Suprapubic skin (tissue), 4 donors: ENCODE measurements at places on chromosomes 1 and 21. TPM values are rescaled to one million over a fixed set of nuclear protein-coding genes. Genes with fewer than 3 reads are reported as not detected.

DNA sequence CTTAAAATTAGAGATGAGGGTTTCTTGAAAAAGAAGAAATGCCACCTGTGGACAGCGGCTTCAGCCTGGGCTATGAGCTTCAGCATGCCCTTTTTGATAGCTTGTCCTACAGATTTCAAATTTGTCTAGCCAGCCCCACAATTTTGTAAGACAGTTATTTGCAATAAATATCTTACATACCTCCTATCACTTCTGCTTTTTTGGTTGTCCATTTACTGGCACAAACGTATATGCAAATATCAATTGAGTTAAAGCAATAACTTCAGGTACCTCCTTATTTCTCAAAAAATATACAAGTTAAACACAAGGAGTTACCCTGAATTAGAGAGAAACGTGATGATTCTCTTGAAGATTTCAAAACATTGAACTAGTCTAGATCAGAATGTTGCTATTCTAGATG, 53.5 kb downstream of the OLFM3 start:
- no peaks in the 10 kb centered on the region for H3K27me3 ChIP-seq
- no peak overlapping the region for H3K27ac ChIP-seq
- H3K36me3 ChIP-seq, result no peaks in the 10 kb centered on the region
- H3K4me1 ChIP-seq, result no peaks in the 10 kb centered on the region
- no peak for DNase-seq
- H3K4me3 ChIP-seq, result no peak overlapping the region

DNA sequence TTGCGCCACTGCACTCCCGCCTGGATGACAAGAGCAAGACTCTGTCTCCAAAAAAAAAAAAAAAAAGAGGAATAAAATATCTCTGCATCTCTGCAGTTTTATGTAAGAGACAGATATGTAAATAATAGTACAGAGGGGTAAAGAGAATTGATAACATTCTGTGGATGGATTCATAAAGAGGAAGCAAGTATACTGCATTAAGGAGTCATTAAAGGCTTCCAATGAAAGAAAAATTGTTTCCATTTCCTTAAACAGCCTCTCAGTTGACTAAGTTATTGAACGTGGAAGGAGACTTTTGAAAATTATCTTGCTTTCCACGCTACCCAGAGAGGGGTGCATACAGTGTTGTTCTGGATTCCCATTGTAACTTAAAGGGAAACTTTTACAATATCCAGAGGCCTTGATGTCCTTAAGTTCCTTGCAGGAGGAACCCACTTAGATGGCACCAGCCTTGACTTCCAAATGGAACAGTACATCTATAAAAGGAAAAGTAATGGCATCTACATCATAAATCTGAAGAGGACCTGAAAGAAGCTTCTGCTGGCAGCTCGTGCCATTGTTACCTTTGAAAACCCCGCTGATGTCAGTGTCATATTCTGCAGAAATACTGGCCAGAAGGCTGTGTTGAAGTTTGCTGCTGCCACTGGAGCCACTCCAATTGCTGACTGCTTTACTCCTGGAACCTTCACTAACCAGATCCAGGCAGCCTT, 13.8 kb downstream of the CEP350 start:
- peaks cover 43% of the 10 kb centered on the region for H3K4me1 ChIP-seq
- H3K4me3 ChIP-seq, result no peak overlapping the region
- no peaks in the 10 kb centered on the region for H3K27me3 ChIP-seq

Gene CELF3
- not detected for total RNA-seq

- no peaks in the 10 kb centered on the region for H3K36me3 ChIP-seq
- H3K27me3 ChIP-seq, result no peaks in the 10 kb centered on the region
- no peak overlapping the region for H3K4me3 ChIP-seq
- no peaks in the 10 kb centered on the region for H3K4me1 ChIP-seq
- DNase-seq, result no peak
- H3K27ac ChIP-seq, result no peak overlapping the region
Observed at GRCh38 chr1:164163289-164163849, 395.6 kb upstream of the PBX1 start.

DNA sequence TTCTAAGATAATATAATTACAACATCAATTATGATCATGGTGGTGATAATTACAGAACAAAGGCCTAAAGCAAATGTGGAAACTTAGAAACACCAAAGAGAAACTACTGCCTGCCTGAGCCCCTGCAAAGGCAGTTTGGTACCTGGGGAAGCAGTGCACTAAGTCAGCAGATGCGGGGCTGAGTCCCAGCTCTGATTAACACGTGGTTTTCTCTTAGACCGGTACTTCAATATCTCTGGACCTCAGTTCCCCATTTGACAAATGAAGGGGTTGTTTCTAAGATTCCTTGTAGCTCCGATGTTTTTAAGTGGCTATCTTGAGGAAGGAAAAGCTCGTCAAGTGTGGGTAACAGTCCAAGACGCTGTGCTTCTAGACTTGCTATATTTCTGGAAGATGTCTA, 16.7 kb upstream of the PLEKHA6 start:
- no peak overlapping the region for H3K4me3 ChIP-seq
- no peak overlapping the region for H3K27ac ChIP-seq
- DNase-seq, result no peak
- no peaks in the 10 kb centered on the region for H3K36me3 ChIP-seq
- H3K27me3 ChIP-seq, result peaks cover 21% of the 10 kb centered on the region

DNA sequence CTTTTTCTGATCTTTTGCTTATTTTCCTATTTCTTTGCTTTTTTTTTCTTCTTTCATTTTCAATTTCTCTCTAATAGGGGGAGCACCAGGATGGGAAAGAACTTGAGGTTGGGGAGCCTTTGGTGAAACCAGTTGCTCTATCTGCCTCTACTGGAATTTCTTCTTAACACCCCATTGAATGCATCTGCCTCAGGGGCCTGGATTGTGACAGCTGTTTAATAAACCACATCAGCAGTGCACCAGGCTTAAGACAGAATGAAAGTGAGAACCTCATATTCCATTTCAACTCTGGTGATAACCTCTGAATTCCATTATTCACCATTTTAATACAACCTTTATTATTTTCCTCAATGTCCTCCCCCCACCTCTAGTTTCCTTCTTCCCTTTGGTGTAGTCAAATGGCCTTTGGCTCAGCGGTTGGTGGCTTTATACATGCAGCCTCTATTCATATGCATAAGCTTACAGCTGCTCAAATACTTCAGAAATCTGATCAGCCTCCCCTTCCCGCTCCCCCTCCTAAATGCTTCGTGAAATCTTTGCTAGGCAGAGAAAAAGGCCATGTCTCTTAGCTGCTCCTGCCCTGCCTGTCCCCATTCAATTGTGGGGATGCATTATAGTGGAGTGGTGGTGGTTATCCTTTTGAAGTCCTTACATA, 537.3 kb upstream of the PLXNA2 start:
- DNase-seq, result no peak
- H3K4me1 ChIP-seq, result no peaks in the 10 kb centered on the region
- no peaks in the 10 kb centered on the region for H3K36me3 ChIP-seq
- no peak overlapping the region for H3K4me3 ChIP-seq
- H3K27ac ChIP-seq, result no peak overlapping the region

DNA sequence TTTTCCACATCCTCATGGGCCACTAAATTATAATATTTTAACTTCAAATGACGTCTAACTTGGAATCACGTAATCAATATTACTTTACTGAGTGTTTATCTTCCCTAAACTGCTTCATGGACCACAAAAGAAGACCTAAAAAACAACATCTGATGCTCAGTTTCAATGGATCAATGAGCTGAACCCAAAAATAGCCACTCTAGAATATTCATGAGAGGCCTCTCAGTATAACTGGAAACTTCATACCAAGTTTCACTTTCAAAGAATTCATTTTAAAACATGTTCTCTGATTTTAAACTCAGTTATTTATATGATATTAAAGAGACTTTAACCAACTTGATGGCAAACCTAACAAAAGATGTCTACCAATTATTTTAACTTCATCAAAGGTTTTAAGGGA, 23.7 kb upstream of the TIAM1 start:
- H3K36me3 ChIP-seq, result no peaks in the 10 kb centered on the region
- no peak overlapping the region for H3K27ac ChIP-seq
- no peak for DNase-seq
- peaks cover 22% of the 10 kb centered on the region for H3K4me1 ChIP-seq

DNA sequence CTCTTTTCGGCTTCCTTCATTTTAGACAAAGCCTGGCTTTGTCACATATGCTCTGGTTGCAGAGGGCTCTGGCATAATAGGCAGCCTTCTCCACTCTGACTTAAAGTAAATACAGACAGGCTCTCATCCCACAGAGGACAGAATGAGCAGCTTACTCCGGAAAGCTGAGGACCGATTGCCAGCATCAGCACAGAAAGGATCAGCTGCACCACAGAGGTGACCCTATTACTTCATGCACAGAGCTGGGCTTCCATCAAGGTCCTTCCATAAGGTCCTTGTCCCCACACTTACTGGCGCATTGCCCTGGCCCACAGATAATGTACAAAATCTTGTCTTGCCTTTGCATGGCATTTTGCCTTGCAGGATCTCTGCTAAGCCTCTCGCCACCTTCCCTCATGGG, 67.6 kb downstream of the SEC16B start:
- H3K27ac ChIP-seq, result no peak overlapping the region
- no peaks in the 10 kb centered on the region for H3K36me3 ChIP-seq
- H3K4me1 ChIP-seq, result peaks cover 6% of the 10 kb centered on the region
- no peak overlapping the region for H3K4me3 ChIP-seq
- H3K27me3 ChIP-seq, result no peaks in the 10 kb centered on the region

- no peaks in the 10 kb centered on the region for H3K36me3 ChIP-seq
- peak; percentile 71 for DNase-seq
- H3K4me1 ChIP-seq, result peaks cover 87% of the 10 kb centered on the region
Observed at GRCh38 chr1:155080312-155081228, 1.9 kb downstream of the EFNA3 start.

GRCh38 chr1:160197231-160197630, 6.9 kb downstream of the CASQ1 start:
- no peak overlapping the region for H3K4me3 ChIP-seq
- no peaks in the 10 kb centered on the region for H3K27me3 ChIP-seq
- H3K36me3 ChIP-seq, result no peaks in the 10 kb centered on the region
- H3K4me1 ChIP-seq, result peaks cover 10% of the 10 kb centered on the region

GRCh38 chr1:53381790-53382401, 54.0 kb upstream of the LRP8 start:
- peaks cover 4% of the 10 kb centered on the region for H3K27me3 ChIP-seq
- H3K4me3 ChIP-seq, result no peak overlapping the region
- H3K36me3 ChIP-seq, result no peaks in the 10 kb centered on the region
- no peak overlapping the region for H3K27ac ChIP-seq
- DNase-seq, result no peak

Gene RNF187
- total RNA-seq, result 56.8 TPM

DNA sequence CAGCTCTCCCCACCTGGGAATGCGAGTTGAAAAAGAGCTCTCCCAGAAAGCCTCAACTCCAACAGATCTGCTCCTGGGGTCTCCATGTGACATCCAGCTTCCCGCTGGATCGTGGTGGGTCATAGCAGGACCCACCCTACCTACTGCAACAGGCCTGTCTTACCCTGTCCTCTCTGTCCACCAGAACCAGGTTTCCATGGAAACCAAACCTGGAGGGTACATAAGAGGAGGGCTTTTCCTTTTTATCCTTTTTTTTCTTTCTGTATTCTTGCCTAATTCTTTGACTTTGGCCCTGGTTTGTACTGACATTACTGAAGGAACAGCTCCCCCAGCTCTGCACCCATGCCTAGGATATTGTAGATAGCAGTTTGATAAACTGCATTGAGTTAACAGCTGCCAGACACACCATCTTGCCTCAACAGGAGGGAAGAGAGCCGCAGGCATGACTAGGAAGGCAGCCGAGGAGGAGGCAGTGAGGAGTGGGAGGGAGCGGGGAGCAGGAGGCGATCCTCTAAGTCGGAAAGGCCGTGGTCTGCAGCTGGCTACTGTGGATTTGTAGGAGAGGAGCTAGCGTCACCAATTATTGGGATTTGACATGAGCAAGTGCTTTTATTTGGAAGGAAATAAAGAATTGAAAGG, 9.7 kb upstream of the FMOD start:
- no peaks in the 10 kb centered on the region for H3K4me1 ChIP-seq
- H3K27me3 ChIP-seq, result no peaks in the 10 kb centered on the region
- no peak overlapping the region for H3K27ac ChIP-seq

- no peaks in the 10 kb centered on the region for H3K27me3 ChIP-seq
- H3K36me3 ChIP-seq, result no peaks in the 10 kb centered on the region
- H3K4me1 ChIP-seq, result no peaks in the 10 kb centered on the region
- H3K27ac ChIP-seq, result no peak overlapping the region
- no peak for DNase-seq
Observed at GRCh38 chr1:26580116-26580515, 50.6 kb downstream of the RPS6KA1 start.

Gene CRYAA
- total RNA-seq, result not detected

Gene C1orf87
- not detected for total RNA-seq

GRCh38 chr1:75614399-75614756, 3.5 kb upstream of the SLC44A5 start:
- no peak for DNase-seq
- peak overlapping the region; percentile 53 for H3K4me3 ChIP-seq
- peaks cover 30% of the 10 kb centered on the region for H3K4me1 ChIP-seq
- H3K27ac ChIP-seq, result no peak overlapping the region
- H3K36me3 ChIP-seq, result no peaks in the 10 kb centered on the region

DNA sequence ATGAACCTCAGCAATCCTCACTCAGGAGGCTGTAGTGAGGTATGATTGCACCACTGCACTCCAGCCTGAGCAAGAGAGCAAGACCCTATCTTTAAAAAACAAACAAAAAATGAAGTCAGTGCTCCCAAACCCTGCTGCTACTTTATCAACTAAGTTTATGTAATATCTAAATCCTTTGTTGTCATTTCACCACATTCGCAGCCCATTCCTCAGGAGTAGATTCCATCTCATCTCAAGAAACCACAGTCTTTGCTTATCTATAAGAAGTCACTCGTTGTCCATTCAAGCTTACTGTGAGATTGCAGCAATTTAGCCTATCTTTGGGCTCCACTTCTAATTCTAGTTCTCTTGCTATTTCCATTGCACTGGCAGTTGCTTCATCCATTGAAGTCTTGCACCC, 44.3 kb upstream of the RGL1 start:
- no peaks in the 10 kb centered on the region for H3K27me3 ChIP-seq
- H3K36me3 ChIP-seq, result no peaks in the 10 kb centered on the region
- H3K4me3 ChIP-seq, result no peak overlapping the region
- no peak overlapping the region for H3K27ac ChIP-seq
- H3K4me1 ChIP-seq, result no peaks in the 10 kb centered on the region
